Stimulated activated CD4-positive, alpha-beta T cell treated with anti-CD3 and anti-CD28 coated beads, TNF-alpha, amount 100 ng/mL, for 24 hours (primary cell): ENCODE measurements at places on chromosomes 7 and 10.

GRCh38 chr10:88759366-88760101, at the start of gene LIPN:
Gene LIPN, plus strand, starts transcription at chr10:88760020. Its CDS starts 1,386 bp downstream, at chr10:88761406.
- no peak for DNase-seq

GRCh38 chr7:24922099-24922773, 57.7 kb downstream of the OSBPL3 start:
- DNase-seq: no peak

GRCh38 chr7:29457565-29458011, 106.0 kb upstream of the PRR15 start:
- no peak for DNase-seq

- DNase-seq: no peak
Measured at GRCh38 chr7:139588632-139589031, 65.1 kb downstream of the CLEC2L start.

- DNase-seq: no peak
Measured at GRCh38 chr7:24316340-24316739, 32.4 kb downstream of the NPY start.

GRCh38 chr10:17644485-17644943, 563 bp downstream of the STAM start:
- no peak for DNase-seq

DNA sequence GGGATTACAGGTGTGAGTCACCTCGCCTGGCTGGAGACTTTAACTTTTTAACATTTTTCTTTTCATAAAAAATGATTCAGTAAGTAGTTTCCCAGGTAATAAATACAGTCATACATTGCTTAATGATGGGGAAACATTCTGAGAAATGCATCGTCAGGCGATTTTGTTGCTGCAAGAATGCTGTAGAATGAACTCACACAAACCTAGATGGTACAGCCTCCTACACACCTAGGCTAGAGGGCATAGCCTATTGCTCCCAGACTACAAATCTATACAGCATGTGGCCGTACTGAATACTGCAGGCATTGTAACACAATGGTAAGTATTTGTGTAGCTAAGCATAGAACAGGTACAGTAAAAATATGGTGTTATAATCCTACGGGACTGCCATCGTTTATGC, 108.5 kb upstream of the SFMBT2 start:
- no peak for DNase-seq

DNA sequence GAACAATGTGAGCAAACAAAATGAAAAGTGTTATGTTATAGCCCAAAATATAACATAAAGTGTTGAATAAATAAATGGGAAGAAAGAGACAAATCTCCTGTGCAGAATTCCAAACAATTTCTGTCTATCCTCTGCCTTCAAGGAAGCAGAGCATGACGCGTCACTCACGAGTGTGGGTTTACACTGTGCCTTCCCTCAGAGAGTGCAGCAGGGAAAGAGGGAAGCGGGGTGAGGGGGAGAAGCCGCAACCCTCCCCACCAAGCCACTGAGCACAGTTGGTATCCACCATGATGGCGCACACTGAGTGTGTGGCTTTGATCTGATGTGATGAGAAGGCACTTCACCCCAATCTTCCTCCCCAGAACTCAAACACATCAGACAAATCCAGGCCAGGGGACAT, 74.8 kb downstream of the PTPRN2 start:
- no peak for DNase-seq

DNA sequence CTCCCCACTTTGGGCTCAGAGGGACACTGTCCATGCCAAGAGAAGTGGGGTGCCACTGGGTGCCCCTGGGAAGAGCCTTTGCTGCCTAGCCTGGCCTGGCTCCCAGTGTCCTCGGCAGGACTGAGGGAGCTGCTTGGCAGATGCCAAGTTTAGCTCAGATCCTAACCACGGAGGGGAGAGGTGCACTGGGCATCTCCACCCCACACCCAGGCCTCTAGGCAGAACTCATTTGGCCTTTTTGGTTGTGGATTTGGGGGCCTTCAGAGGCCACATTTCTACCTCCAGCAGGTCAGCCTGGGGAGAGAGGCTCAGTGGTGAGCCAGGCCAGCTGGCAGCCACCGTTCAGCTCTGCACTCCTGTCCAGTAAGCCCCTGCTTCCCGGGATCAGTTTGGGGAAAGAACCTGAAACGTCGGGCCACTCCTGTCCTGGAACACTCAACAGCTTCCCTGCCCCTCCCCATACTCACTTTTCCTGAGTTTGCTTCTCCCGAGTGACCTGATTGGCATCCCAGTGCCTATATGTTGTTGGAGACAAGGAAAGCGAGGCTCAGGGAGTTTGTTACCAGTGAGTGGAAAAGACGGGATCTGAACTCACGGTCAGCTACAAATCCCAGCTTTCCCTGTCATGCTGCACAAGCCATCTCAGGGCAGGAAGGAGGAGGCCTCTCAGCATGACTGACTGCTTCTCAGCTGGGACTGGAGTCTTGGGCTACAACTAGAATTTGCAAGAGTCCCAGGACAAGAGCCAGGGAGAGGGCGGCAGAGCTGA, 11.2 kb upstream of the CXCL12 start:
- DNase-seq: no peak

DNA sequence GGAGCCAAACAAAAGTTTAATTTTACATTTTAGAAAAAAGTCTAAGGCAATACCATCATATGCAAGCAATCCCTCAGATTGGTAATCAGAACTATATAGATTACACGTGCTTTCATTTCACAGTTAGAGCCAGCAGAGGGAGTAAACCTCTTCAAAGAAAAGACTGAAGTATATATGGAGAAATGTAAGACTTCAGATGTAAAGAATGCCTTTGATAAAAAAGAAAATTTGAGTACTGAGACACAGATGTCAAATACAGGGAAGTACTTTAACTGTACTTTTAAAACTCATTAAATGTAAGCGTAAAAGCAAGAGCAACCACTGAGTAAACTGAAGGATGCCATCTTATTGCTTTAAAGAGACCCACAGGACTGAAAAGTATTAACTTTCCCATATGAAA, 101.4 kb upstream of the FAM133B start:
- DNase-seq: no peak

DNA sequence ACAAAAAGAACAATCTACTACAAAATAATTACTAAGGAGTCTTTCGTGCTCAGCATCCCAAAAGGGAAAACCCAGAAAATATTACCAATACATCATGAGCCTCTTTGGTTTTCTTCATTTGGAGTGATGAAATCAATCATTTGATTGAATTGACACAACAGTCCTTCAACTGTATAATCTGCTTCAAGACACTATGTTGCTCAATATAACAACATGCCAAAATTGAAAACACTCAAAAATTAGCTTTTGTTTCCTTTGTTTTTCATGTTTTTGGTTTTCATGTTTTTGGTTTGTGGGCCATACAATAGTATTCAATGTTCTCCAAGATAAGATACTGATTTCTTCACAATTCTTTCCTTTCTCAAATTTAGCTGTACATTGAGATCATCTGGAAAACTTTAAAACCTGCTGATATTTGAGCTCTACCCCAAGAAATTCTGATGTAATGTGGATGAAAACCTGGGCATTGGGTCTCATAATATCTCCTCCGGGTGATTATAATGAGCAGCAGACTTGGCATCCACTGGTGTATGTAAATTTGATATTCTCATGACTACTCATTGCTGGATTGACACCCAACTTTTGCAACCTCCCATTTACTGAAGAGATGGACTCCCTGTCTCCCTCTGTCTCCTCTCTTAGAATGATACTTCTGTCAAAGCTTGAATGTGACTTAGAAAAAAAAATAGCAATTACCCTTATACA, 4.6 kb downstream of the SOSTDC1 start:
- DNase-seq: no peak

GRCh38 chr7:115047958-115048720, 126.2 kb downstream of the MDFIC start:
- DNase-seq: no peak

DNA sequence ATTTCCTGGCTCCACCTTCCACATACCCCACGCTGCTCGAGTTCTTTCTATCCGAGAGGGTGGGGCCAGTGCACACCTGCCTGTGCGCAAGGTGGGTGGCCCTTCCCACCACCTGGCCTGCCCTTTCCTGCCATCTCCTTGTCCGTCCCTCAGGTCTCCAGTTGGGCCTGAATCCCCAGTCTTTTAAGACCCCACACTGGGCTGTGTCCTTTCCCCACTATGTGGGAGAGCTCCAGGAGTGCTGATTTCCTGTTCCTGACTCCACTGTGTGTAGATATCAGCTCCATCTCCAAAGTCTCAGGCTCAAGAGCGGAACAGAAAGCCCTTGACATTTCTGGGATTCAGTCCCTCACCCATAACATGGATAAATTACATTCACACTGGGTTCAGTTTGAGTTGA, 20.1 kb downstream of the LHPP start:
- no peak for DNase-seq

DNA sequence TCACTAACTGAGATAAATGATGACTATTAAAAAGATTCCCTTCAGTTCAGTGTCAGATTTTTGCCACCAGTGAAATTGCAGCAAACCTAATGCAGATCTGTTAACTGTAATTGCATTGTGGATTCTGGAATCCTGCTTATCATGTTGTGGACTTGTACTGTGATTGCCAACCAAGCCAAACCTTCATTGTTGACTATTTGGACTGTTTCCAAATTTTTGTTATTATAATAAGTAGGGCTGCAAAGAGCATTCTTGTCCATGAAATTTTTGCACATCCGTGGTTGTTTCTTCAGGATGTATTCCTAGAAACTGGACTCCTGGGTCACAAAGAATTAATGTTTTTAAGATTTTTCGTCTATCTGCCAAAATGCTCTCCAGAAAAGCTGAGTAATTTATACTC, 281.6 kb upstream of the ZMIZ1 start:
- no peak for DNase-seq

GRCh38 chr7:36809086-36809485, 84.8 kb upstream of the AOAH start:
- no peak for DNase-seq

DNA sequence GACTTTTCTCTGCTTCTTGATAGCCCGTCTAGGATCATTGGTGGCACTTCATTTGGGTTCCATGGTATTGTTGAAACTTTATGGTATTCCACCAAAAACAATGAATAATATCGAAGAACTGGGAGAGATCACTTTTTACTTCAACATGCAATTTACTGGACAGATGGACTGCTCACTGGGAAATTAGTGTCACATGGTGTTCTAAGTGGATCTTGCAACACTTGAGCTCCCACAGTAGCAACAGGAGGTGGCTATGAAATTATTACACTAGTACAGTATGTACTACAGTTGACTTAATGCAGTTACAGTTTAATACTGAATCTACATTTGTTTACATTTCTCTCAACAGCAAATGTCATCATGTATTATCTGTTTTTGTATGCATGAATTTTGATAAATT, 997.3 kb downstream of the REEP3 start:
- DNase-seq: no peak

DNA sequence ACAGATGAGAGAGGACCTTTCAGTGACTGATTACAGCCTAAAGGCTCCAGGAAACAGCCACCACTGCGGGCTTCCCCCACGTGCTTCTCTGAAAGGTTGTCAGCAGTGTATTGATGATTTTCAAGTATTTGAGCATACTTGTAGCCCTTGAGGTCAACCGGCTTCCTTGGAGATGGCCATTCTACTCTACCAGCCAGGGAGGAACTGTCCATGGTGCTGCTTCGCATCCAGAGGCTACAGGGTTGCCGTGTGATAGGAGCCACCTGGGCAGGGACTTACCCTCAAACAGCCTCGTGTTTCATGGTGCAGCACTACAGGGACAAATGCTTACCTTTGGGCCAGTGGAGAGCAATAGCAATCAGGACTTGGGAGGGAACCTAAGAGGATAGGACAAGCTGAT, 179.5 kb downstream of the DPP6 start:
- DNase-seq: no peak

- DNase-seq: peak; percentile 79
Measured at GRCh38 chr7:129825209-129825970, 127.4 kb downstream of the UBE2H start.

- no peak for DNase-seq
Measured at GRCh38 chr7:70400829-70401380, 731.0 kb upstream of the GALNT17 start.

GRCh38 chr7:30974605-30975255, 11.0 kb downstream of the GHRHR start:
- no peak for DNase-seq

DNA sequence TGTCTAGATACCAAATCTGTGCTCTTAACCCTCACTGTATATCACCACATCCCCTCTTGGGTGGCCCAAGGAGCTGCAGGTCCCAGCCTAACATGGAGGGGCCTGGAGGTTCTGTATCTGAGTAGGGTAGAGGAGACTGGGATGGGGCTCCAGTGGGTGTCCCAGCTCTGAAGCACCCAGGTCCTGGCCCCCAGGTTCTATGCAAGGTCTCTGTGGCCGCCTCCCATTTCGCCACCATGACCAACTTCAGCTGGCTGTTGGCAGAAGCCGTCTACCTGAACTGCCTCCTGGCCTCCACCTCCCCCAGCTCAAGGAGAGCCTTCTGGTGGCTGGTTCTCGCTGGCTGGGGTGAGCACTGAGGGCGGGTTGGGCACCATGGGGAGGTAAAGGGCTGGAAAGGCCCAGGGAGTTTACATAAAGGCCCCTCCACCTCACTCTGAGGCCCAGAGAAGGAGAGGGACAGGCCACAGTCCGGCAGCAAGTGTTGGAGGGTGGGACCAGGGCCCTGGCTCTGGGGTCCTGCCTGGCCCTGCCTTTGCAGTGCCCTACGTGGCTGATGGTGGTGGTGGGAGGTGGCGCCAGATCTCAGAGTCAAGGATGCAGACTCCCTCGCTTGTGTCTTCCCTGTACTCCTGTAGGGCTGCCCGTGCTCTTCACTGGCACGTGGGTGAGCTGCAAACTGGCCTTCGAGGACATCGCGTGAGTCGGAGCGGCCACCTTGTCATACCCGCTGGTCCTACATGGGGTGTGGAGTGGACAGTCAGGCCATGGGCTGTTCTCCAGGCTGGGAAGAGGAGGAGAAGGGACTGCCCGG, 10.2 kb downstream of the GHRHR start:
- DNase-seq: no peak

DNA sequence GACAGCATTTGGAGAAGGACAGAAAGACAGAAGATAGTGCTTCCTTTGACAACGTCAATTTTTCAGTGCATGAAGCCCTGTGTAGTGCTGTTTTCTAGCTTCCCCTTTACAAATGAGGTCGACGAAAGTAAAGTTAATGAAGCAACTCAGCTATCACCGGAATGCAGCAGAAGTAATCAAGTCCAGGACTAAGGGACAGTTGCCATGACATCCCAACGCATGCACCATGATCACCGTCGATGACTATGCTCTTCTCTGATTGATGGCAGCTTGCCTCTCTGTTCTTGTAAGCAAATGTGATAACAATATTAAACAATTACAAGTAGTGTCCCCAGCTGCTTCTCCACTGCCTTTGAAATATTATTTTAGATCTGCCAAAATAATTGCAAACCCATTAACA, 205.8 kb downstream of the FRMD4A start:
- no peak for DNase-seq

DNA sequence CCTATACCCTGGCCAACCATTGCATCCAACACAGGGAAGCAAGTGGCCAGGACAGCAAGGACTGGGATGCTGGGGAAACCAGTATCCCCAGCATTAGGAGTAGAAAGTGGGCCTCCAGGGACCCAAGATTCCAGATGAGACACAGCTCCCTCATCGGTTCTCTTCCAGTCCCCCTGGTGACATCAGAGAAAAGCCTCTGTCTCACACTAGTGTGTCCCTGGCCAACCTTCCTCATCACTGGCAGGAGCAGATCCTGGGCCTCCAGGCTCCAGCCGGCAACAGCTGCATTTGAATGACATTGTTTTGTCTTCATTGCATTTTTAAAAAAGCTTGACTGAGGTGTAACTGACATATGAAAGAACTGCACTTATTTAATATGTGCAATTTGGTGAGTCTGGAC, 177.3 kb upstream of the LYZL2 start:
- DNase-seq: no peak
